ENCODE measurements at places on chromosomes 5 and 9. TPM values are rescaled to one million over a fixed set of nuclear protein-coding genes. Genes with fewer than 3 reads are reported as not detected.

DNA sequence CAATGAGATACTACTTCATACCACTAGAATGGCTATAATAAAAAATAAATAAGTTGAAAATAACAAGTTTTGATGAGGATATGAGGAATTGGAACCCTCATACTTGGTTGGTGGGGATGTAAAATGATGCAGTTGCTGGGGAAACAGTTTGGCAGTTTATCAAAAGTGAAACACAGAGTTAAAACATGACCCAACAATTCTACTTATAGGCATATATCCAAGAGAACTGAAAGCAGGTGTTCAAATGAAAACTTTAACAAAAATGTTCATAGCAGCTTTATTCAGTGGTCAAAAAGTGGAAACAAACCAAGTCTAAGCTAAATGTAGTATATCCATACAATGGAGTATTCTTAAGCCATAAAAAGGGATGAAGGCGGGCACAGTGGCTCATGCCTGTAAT, 13.1 kb upstream of the LHFPL2 start:
- H3K27me3 ChIP-seq: peaks cover 14% of the 10 kb centered on the region
- H3K36me3 ChIP-seq: no peaks in the 10 kb centered on the region
- DNase-seq: no peak

DNA sequence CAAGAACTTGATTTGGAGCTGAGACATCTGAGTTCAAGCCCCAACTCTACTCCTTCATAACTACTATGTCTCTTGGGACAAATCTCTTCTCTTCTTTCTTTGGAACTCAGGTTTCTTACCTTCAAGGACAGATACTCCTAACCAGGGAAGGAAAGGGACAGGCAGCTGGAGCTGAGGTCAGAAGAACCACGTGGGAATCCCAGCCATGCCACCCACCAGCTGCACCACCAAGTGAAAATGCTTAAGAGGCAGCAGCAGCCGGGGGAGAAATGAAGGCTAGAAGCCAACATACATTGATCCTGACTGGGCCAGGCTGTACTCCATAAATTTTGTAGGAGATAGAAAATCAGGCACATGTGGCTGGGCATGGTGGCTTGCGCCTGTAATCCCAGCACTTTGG, 9.6 kb upstream of the OR5C1 start:
- no peak for DNase-seq
- H3K27me3 ChIP-seq: no peaks in the 10 kb centered on the region
- H3K27ac ChIP-seq: no peak overlapping the region

- DNase-seq: no peak
- H3K36me3 ChIP-seq: no peaks in the 10 kb centered on the region
- no peaks in the 10 kb centered on the region for H3K27me3 ChIP-seq
- H3K4me3 ChIP-seq: no peak overlapping the region
- peaks cover 7% of the 10 kb centered on the region for H3K4me1 ChIP-seq
- no peak overlapping the region for H3K27ac ChIP-seq
These were observed 41.8 kb downstream of the ROR2 start for GRCh38 chr9:91908293-91908623.

GRCh38 chr5:88089719-88090390, 178.8 kb downstream of the TMEM161B start:
- no peak overlapping the region for H3K4me3 ChIP-seq
- peaks cover 12% of the 10 kb centered on the region for H3K27me3 ChIP-seq
- no peak for DNase-seq
- no peaks in the 10 kb centered on the region for H3K36me3 ChIP-seq

- peaks cover 84% of the 10 kb centered on the region for H3K4me1 ChIP-seq
- H3K27me3 ChIP-seq: no peaks in the 10 kb centered on the region
- peak overlapping the region; percentile 31 for H3K27ac ChIP-seq
- peaks cover 17% of the 10 kb centered on the region for H3K36me3 ChIP-seq
- no peak for DNase-seq
- H3K4me3 ChIP-seq: no peak overlapping the region
These were observed 102.3 kb upstream of the IL6ST start for GRCh38 chr5:56097055-56097454.

DNA sequence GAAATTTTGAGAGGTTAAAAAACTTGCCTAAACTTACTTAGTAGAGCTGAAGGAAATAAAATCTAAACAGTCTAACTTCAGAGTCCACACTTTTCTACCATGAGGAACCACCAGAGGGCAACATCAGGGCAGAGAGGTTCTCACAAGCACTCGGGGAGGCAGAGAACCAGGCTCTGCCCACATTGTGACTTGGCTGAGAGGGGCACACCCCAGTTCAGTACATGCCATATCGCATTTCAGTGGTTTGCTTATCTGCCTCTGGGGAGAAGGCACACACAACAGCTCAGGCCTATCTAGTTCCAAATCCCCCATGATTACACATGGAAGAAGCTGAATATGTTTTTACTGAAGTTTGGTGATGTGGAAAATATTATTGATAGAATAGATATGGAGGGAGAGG, 49.2 kb downstream of the EQTN start:
- H3K36me3 ChIP-seq: no peaks in the 10 kb centered on the region
- peaks cover 6% of the 10 kb centered on the region for H3K27me3 ChIP-seq
- no peak overlapping the region for H3K4me3 ChIP-seq

GRCh38 chr5:179346401-179346800, 1.1 kb upstream of the ADAMTS2 start:
- H3K27ac ChIP-seq: no peak overlapping the region
- peak overlapping the region; percentile 12 for H3K4me3 ChIP-seq
- peaks cover 4% of the 10 kb centered on the region for H3K4me1 ChIP-seq
- no peaks in the 10 kb centered on the region for H3K36me3 ChIP-seq
- H3K27me3 ChIP-seq: peaks cover 46% of the 10 kb centered on the region

PCDHA4 gene
- total RNA-seq: not detected

PCDHGA5 gene
- 0.07 TPM for total RNA-seq

CACFD1 gene
- total RNA-seq: 0.90 TPM

RNF14 gene
- total RNA-seq: 38.0 TPM

ZDHHC11B gene
- total RNA-seq: 0.61 TPM

Measured in activated CD4-positive, alpha-beta T cell treated with anti-CD3 and anti-CD28 coated beads for 36 hours (primary cell).